Effector memory CD4-positive, alpha-beta T cell (primary cell): ENCODE measurements at places on chromosomes 11 and 22.

DNA sequence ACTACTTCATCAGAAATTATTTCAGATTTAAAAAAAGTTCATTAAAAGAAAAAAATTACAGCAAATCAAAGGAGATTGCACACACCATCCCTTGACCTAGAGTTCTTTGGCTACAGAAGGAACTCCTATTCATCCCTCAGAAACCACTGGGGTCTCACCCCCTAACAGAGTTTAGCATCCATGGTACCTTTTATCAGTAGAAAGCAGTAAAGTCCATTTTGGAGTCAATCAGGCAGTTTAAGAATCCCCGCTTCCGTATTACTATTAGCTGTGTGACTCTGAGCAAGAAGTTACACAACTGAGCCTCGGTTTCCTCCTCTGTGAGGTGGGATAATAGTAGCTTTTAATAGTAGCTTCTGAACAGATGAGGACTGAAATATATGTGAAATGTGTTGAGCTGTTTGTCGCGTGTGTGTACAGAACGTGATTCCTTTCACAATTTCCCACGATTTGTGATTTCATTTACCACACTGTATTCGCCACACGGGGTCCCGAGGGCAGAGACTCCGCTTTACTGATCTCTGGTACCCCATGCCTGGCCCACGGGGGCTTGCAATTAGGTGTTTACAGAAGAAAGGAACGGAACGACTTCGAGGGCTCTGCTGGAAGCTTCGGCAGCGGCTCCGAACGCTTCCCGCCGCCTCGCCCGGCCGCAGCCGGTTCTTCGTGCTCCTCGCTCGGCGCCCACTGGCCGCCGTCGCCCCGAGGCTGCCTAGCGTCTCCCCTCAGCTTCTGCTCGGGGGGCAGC lies 72.5 kb upstream of the ZBED5 start:
- no peak for DNase-seq

- no peak for DNase-seq
Observed at GRCh38 chr11:102017026-102017425, 30.2 kb upstream of the CFAP300 start.

DNA sequence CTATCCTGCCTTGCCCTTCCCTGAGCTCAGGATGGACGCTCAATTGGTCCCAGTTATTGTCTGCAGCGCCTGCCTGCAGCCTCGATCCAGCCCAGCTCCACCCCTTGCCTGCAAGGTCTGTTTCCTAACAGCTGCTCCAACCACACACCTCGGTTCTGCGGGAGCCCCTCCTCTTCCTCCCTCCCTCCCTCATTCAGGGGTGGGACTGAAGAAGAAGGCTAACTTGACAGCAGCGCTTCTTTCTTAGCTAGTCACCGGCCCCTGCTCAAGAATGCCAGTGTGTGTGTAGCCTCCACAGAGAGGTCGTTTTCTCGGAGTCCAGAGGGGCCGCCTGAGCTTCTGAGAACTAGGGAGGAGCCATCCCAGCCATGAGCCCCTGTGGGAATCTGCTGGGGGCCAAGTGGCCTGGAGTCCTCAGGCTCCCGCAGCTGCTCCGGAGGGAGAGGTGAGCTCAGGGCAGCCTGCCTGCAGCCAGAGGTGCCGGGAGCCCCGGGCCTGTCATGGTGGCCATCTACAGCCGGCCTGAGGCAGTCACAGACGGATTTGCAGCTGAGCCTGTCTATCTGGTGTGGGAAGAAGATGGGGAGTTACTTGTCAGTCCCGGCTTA lies 36.1 kb downstream of the LIMK2 start:
- DNase-seq, result peak; percentile 57

GRCh38 chr11:35734669-35735410 lies 72.3 kb downstream of the TRIM44 start:
- DNase-seq, result no peak

GRCh38 chr22:20244691-20245576 lies 23.2 kb downstream of the RTN4R start:
- peak; percentile 6 for DNase-seq

GRCh38 chr11:1783725-1784529 lies 20.2 kb upstream of the CTSD start:
- no peak for DNase-seq

DNA sequence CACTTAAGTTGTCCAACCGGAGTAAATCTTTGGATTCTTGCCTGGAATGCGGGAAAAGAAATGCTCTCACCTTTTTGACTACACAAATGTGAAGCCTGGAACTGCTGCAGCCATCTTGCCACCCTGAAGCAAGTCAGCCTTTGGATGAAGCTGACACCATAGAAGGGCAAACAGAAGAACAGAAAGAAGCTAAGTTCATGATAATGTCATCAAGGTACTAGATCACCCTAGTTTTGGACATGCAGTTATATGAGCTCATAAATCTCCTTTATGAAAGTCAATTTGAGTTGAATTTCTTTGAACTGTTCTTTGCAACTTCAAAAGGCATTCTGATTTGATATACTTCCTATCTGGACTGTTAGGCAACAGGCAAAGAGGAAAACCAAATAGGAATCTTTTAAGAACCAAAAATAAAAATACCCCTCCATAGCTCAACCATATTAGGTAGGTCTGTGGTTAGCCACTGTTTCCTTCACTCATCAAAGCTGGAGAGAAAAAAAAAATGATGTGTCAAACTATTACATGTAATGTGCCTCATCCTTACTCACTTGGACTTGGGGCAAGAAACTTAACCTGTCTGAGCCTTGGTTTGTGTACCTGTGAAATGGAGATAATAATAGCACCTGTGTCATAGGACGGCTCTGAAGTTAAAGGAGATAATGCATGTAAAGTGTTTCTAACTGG lies 91.9 kb downstream of the WT1 start:
- DNase-seq, result no peak
